Temporal lobe (tissue), 4 donors: ENCODE measurements at places on chromosomes 6 and 20. TPM values are rescaled to one million over a fixed set of nuclear protein-coding genes. Genes with fewer than 3 reads are reported as not detected.

The SEL1L2 gene
- under 0.01 TPM for total RNA-seq

The NOX3 gene
- total RNA-seq = not detected

The MPIG6B gene
- not detected for total RNA-seq

The PRDM1 gene
- total RNA-seq = 1.7 TPM

The DHX16 gene
- total RNA-seq = 18.7 TPM

The ZBTB46 gene
- total RNA-seq = 18.7 TPM

The HEY2 gene
- 0.98 TPM for total RNA-seq

The RAET1G gene
- 0.25 TPM for total RNA-seq

The RSPO3 gene
- total RNA-seq = 34.4 TPM

The PTCHD4 gene
- 19.2 TPM for total RNA-seq

The LHFPL5 gene
- total RNA-seq = 0.98 TPM

The WFDC12 gene
- total RNA-seq = not detected

The FLRT3 gene
- 46.0 TPM for total RNA-seq

The SALL4 gene
- 0.49 TPM for total RNA-seq

The UTRN gene
- total RNA-seq = 34.9 TPM
